Activated CD8-positive, alpha-beta memory T cell treated with anti-CD3 and anti-CD28 coated beads for 48 hours (primary cell): ENCODE measurements at places on chromosomes 6 and 20.

GRCh38 chr20:50874758-50875665, 56.2 kb downstream of the ADNP start:
- no peak for DNase-seq

DNA sequence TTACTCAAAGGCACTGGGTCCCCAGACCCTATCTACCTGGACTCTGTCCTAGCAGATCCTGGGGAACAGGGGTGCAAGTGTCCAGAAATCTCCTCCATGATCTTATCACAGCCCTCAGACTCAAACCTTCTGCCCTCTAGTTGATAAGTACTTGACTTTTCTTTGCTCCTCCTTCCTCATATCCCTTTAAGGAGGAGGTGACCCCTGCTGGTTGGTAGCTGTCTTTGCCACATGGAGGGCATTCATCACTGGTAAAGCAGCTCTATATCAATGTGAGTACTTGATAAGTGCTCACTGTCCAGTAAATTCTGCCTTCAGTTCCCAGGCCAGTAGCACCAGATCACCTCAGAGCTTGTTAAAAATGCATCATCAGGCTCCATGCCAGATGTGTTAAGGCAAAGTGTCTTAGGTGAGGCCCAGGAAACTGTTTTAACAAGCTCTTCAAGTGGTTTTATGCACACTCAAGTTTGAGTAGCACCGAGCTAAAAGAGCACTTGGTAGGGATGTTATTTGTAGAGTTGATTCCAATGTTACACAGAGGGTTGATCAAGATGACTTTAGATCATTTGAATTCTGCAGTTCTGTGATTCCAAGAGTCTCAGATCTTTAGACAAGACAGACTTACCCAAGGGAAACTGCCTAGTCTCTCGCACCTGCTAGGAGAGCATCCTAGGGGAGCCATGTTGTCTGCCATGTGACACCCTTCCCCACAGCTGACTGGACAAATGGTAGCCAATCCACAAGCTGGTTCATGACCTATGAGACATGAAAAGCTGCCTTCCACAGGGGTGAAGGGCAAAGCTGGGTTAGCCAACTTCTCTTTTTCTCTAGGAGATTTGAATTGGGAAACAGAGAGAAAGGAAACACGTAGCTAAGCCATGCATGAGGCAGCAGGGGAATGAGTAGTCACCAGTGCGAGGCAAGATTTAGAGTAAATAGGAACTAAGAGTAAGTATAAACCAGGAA, 18.6 kb downstream of the TREML2 start:
- no peak for DNase-seq

DNA sequence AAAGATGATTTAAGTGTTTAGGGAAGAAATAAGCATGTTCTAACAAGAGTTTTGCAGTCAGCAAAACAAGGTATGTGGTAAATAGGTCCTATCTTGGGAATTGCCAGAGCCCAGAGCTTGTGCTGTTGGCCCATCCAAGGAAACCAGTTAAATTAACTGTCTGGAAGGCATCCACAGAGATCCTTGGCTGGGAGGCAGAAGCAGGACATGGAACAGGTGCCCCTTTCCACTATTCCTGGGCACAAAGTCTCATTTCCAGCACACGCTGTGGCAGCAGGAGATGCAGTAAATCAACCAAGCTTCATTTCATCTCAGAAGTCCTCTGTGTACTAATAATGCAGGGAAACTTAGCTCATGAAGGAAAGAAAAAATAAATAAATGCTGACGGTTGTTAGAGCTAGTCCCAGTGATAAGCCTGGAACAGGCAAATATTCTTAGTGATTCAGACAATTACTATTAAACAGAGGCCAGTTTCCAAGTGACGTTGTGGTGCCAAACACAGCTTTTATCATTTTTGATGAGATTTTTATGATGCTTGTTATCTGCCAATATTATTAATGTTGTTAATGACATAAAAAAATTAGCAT, 39.8 kb upstream of the SNAP25 start:
- DNase-seq = no peak

DNA sequence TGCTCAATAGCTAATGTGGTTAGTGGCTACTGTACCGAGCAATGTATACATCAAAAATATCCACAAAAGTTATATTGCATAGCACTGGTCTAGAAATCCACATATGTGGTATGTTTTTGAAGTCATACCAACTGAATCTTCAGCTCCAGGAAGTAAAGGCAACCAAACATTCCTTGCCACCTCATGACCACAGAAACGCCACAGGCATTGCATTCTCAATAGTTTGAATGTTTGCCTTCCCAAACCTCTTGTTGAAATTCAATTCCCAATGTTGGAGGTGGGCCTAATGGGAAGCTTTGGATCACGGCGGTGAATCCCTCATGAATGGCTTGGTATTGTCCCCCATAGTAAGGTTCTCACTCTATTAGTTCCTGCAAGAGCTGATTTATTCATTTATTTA, 18.2 kb upstream of the ZNF391 start:
- no peak for DNase-seq
